Thoracic aorta (tissue), 2 donors: ENCODE measurements at places on chromosomes 2 and 18.

DNA sequence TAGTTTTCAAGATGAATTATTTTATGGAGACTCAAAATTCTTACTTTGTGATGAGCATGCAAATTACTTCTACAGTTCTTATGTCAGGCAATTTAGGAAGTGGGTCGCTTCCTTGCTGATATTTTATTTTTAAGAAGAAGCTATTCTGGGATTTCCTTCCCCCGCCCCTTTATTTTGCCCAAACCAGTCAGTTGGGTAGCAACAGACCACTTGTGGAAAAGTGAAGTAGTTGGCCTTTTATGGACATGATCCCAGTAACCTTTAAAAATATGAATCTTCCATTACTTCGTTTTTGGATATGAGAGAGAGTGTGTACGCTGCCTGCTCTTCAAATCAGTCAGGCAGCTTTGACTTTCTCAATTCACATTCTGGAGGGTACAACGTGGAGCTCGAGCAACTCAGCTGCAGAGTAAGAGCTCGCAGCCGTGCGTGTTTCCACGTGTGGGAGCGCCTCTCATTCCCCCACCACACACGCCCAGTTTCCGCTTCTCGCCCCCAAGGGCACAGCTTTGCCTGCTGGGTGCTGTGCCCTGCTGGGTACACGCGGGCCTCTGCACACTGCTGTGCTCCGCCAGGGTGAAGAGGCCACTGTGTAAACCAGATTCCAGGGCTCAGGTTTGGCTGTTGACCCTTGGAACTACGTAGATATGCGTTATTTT lies 92.6 kb downstream of the ITGB1BP1 start:
- no peak for DNase-seq

- DNase-seq, result no peak
Measured at GRCh38 chr18:63317982-63318888, 1.3 kb downstream of the BCL2 start.

DNA sequence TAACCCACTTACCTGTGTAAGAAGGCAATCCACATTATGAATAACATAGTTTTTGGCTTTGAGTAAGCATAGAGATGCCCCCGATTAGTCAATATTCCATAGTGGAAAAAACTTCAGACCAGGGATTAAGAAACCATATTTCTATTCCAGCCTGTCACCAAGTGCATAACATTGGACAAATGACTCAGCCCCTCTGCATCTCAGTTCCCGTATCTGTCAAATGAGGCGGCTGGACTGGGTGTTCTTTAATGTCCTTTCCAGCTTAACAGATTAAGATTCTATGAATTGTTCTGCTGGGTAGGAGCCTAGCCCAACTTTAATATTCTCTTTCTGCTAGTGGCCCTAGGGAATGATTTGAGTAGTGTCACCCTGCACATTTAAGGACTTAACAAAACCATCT lies 11.8 kb upstream of the FTCDNL1 start:
- no peak for DNase-seq

- DNase-seq, result no peak
Measured at GRCh38 chr2:167215595-167215994, 327.3 kb downstream of the XIRP2 start.

- DNase-seq, result no peak
Measured at GRCh38 chr18:45608400-45608799, 6.9 kb upstream of the SLC14A2 start.

DNA sequence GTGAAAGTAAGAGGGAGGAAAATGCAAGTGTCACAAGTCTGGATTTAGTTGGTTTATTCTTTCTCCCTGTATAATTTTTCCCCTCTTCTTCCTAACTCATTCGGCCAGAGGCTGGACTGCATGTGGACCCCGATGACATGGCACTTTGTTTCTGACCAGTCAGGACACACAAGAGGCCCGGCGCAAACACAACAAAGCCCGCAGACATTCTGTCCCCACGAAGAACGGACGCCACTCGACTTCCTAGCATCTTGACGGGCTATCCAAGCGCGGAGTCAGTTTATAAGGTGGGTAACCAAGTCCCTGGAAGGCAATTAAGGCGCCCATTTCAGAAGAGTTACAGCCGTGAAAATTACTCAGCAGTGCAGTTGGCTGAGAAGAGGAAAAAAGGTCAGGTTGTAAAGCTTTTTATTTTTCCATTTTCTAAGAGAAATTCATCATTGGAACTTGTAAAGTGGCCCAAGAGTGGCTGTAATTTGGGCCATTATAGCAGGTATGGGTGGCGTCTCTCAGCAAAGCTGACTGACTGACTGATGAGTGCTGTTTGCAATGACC lies at the start of gene TPO:
TSS of gene TPO (plus strand) at position 308 of the 555 bp plus-strand sequence. CDS start 946 bp downstream, outside the sequence.
- DNase-seq, result no peak

GRCh38 chr2:43609290-43609918 lies 13.6 kb upstream of the THADA start:
- DNase-seq, result no peak

DNA sequence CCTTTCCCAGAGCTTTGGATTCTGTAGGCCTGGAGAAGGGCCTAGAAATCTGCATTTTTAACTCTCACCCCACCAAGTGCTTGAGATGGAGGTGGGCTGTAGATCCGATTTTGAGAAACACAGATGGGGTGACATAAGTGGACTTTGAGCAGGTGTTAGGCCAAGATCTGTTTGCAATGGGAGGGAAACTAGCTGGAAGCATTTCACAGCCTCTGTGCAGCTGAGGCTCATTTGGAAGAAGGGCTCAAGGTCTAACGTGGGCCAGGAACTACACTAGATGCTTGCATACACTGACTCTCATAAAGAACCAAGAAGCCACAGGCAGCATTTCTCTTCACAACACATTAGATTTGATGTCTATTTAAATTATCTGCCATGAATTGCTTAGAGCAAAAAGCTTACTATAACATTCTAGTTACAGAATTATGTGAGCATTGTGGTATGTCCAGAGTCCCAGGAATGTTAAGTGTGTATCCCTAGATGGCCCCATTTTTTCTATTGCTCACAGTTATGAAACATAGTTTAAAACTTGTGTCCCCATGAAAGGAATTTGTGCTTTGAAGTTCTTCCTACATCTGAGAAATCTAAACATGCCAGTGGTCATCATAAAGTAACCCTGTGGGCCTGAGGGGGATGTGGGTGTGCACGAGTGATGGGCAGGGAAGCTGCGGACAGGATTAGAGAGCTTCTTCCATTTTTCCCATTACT lies 77.2 kb downstream of the CD28 start:
- DNase-seq, result no peak

DNA sequence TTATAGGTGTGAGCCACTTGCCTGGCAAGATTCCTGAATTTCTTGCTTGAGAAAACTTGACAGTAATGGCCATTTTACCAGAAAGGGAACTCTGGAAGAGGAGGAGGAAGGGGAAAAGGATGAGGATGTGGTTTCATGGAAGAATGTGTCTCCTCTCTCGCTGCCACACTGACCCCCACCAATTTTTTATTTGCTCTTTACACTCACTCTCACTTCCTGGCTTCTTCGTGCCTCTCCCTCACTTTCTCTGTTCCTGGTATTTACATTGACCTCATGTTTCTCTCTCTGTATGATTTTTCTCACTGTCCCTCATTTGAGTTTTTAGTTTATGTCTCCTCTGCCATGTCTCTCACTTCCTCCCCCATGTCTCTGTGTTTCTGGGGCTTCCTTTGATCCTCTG lies 134.5 kb upstream of the CAB39 start:
- no peak for DNase-seq

GRCh38 chr2:192140236-192140839 lies 54.4 kb downstream of the TMEFF2 start:
- DNase-seq, result no peak

DNA sequence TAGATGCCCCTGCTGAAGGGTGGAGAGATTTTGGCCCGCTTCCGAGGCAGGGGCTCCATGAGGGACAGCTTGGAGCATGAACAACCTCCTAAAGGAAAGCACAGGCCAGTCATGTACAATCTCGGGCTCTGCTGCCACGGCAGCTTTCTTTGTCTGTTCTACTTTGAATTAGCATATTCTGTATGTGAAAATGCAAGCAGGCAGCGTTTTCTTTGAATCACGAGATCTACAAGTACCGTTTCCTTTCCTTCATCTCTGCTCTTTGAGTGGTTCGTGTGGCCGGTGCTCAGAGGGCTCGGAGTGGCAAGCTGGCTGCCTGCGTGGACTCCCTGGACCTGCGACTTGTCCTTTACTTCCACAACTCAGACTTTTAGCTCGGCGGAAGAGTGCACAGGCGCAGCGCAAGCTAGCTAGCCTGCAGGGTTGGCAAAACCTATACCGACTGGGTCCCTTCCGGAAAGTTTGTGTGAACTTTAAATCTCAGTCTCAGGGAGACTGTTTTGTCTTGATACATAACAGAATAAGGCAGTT lies 6.9 kb downstream of the TWIST2 start:
- DNase-seq, result no peak

GRCh38 chr2:237207646-237208045 lies 122.0 kb downstream of the COPS8 start:
- peak; percentile 62 for DNase-seq

- no peak for DNase-seq
Measured at GRCh38 chr2:129504646-129505045, 474.8 kb upstream of the RAB6C start.

DNA sequence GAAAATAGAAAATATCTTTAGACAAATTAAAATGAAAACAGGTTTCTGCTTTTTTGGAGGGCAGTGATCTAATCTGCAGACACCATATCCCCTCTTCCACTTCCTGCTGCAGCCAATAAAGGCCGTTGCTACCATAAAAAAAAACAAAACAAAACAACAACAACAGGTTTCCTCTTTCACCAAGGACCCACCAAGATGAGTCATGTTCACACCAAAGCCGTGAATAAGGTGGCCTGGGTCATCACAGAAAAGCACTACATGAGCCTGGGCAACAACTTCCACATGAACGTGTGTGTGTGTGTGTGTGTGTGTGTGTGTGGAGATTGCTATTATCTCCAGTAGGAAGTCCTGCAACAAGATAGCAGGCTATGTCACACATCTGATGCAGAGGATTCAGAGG lies 24.8 kb upstream of the TFCP2L1 start:
- DNase-seq, result no peak

DNA sequence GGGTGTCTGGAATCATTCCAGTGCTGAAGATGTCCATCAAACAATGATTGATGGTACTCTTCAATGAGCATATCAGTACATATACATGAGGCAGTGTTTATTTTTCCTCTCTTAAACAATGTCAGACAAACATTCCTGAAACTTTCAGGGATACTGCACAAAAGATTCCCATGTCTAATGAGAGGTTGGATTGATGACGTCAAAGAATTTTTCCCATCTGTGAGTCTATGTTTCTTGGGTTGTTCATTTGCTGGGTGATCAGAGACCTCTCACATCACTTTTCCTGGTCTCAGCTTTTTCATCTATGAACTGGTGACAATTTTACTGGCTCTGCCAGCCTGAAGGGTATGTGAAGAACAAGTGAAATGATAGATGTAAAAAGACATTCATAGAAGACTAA lies 325.5 kb downstream of the EN1 start:
- no peak for DNase-seq

DNA sequence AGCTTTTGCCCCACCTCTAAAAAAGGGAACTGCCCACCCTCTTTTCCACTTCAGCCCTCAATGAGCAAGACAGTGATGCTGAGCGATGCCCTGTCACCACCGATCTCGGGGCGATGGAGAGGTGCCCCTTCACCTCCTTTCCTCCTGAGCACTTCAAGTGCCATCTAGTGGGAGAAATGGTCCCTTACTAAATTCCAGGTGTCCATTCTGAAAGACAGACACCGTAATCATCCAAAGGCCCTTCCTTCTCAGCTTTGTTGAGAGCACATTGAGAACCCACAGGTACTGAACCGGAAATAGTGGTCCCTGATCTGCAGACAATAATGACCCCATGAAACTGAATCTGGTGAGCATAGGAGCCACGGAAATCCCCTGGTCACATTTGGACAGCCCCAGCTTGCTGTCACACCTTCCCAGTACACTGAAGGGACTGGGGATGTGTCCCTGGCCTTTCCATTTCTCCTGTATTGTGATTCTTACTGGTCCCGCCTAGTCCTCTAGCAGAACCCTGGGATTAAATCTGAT lies 38.5 kb downstream of the KCTD18 start:
- no peak for DNase-seq

DNA sequence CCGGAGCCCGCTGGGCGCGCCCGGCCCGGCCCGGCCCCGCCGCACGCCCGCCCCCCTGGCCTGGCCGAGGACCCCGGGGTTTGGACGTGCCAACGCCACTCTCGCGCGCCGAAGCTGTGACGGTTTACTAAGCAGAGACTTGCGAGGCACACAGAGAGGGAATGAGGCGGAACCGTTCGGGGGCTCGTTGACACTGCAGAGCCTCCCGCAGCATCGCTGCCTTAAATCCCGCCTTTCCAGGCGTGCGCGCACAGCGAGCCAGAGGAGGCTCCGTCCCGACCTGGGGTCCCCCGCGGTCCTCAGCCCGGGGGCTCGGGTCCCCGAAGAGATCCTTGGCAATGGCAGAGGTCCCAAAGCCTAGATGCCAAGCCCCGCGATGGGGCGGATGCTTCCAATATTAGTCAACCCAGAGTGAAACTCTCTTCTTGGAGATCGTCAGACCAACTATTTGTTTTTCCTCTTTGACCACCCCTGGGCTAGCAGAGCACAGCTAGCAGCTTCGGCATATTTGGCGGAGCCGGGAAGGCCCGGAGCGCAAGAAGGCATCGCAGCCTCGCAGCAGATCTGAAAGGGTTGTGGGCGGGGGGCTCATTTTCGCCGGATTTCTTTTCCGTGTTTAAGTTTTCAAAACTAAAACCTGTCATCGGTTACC lies at the start of gene ZNF385B:
TSS of gene ZNF385B (minus strand) at position 197 of the 652 bp plus-strand sequence.
- no peak for DNase-seq

DNA sequence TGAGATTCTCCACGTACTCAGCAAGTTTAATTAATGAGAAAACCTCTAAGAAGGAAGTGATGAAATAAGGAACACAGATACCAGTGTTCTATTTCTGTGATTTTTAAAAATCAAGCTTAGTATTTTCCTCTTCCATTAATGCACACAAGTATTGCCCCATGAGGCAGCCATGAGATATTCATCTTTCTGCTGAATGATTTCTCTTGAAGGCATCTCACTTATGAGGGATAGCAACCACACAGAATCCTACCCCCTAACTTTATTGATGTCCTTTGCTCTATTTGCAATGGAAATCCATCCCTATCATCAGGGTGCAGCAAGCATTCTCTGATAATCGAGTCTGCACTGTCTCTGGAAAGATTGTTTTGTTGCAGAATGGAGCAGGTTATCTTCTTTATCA lies 244.1 kb upstream of the NRP2 start:
- no peak for DNase-seq

DNA sequence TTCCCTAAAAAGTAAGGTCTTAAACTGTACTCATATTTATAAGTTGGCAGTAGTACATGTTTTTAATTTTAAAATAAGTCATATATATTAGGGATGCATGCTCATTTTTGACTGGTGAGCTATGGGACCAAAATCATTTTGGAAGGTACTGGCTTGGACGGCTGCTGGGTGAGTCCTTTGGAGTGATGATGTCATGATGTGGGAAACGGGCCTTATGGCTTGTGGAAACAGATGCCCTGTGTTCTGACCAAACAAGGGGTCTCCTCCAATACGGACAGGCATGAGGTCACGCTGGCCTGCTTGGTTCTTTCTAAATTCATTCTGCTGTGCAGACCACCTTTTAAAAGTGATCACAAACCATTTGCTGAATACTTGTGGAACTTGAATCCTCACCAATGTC lies 109.2 kb upstream of the MGAT5 start:
- DNase-seq, result no peak
